ENCODE measurements at places on chromosomes 2 and 18.

GRCh38 chr2:112583497-112584133 is 794 bp upstream of the CHCHD5 start:
- DNase-seq = no peak

- no peak for DNase-seq
Measured at GRCh38 chr2:99081891-99082290, 59.6 kb upstream of the C2orf15 start.

DNA sequence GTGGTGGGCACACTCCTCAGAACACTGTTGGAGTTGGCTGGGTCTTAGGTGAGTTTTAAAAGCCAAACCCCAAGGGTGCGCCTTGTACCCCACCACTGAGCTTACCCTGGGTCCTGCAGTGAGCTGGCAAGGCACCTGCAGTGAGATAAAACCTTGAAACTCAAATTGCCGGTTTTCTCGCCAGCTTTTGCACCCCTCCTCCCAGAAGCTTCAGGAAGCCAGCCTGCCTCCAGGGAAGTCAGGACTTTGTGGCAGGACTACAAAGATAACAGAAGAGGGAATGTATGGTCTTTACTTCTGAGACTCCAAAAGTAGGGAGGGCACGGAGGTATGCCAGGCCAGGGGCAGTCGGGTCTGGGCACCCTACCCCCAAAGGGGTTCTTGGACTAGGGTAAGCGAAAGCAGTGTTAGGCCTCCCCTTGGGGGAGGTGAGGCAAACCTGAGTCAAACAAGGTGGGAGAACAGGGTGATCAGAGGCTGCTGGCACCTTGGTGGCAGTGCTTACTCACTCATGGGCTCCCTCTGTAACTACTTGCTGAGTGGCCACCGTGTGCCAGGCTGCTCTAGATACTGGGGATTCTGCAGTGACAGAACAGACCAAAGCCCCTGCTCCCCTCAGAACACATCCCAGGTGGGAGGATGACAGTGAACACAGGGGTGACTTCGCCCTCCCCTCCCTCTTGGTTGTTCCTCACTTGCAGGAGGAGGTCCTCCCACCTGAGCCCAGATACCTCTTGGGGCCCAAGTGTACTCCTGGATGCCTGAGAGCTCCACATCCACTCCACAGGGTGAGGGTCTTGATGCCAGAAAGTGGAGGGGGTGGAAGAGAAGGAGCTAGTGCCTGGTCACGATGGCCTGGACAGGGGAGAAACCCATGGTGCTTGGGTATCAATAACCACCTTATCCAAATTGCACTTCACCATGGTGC is 69.3 kb upstream of the RGPD5 start:
- no peak for DNase-seq

GRCh38 chr18:36372903-36373311 is 75.4 kb downstream of the FHOD3 start:
- no peak for DNase-seq

DNA sequence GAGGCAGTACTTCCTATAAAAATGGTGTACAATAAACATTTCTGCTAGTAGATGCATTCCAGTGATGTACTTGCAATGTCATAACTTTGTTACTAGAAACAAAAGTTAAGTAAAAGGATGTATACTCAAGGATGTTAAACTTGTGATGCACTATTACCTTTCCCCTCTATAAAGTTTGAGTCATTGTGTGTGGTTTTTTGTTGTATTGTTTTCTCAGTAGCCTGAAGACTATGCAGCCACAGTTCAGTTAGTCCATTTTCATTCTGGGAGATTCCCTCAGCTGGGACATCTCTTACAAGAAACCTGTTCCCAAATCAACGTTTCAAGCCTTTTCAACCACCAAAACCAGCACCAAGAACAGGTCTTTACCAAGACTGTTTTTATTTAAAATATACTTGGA is 5.6 kb downstream of the ATP5MC3 start:
- DNase-seq = no peak

DNA sequence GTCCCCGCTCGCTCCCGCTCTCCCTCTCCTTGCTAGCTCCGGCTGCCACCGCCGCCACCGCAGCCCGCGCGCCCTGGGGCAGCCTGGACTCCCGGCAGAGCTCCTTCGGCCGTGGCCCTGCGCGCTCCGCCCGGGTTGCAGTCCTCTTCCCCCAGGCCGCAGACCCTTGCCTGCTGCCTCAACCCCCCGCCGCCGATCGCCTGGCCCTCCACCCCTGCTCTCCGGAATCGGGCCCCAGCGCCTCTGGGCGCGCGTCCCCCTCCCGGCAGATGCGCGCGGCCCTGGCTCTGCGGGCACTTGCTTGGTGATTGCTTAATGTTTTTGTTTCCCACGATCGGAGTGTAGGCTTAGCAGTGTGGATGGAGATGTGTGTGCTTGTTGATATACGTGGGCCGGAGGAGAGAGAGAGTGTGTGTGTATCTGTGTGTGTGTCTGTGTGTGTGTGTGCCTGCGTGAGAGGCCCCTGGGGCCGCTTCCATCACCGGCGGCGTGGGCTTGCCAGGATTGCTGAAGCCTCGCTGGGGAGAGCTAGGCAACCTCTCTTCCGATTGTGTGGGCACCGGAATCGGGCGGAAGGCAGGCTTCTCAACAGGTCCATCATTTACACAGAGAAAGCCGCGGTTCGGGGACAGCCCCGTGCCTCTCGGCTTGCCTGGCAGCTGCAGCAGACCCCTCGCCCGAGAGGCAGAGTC is 877 bp downstream of the INHBB start:
- no peak for DNase-seq

GRCh38 chr2:232623768-232624765 is 9.3 kb upstream of the EFHD1 start:
- no peak for DNase-seq

DNA sequence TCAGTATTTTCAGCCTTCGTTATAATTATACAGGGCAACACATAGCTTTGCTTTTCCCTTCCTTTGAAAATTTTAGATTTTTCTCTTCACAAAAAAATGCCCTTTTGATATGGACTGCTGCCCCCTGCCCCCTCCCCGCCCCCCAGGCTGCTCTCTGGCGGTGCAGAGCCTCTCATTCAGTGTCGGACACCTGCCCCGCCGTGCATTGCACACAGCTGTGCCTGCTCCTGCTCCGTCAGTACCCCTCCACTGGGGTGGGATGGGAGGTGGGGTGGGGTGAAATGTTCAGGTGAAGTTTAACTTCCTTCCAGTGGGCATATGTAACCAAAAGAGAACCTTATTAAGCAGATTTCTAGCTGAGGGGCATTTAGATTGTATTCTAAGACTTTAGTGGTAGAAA is 148.0 kb downstream of the CCDC85A start:
- no peak for DNase-seq

DNA sequence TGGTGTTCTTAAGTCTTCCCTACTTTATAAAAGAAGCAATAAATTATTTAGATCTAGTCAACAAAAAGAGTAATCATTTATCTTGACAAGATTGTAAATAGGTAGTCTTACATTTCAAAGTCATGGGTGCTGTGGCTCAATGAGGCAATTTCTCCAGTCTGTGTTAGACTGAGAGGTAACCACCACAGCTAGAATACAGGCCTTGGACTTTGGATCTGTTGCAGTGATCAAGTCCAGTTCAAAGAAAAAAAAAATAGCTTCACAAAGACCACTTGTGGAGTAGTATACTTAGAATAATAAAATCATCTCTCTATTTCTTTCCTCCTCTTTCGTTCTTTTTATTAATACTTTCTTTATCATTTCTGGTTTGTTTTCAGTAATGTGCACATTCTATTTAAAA is 93.1 kb upstream of the FSIP2 start:
- no peak for DNase-seq

- DNase-seq = no peak
Measured at GRCh38 chr2:8598295-8599165, 83.3 kb upstream of the ID2 start.

GRCh38 chr2:199230091-199230490 is 227.6 kb downstream of the SATB2 start:
- DNase-seq = no peak

DNA sequence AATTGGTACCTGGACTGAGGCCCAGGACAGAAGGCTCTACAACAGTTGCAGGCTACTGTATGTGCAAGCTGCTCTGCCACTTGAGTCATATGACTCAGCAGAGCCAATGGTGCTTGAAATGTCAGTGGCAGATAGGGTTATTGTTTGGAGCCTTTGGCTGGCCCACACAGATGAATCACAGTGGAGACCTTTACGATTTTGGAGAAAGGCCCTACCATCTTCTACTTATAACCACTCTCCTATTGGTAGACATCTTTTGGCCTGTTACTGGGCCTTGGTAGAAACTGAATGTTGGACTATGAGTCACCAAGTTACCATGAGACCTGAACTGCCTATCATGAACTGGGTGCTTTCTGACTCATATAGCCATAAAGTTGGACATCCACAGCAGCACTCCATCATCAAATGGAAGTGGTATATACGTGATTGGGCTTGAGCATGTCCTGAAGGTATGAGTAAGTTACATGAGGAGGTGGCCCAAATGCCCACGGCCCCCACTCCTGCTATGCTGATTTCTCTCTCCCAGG is 88.9 kb upstream of the NRXN1 start:
- DNase-seq = no peak

DNA sequence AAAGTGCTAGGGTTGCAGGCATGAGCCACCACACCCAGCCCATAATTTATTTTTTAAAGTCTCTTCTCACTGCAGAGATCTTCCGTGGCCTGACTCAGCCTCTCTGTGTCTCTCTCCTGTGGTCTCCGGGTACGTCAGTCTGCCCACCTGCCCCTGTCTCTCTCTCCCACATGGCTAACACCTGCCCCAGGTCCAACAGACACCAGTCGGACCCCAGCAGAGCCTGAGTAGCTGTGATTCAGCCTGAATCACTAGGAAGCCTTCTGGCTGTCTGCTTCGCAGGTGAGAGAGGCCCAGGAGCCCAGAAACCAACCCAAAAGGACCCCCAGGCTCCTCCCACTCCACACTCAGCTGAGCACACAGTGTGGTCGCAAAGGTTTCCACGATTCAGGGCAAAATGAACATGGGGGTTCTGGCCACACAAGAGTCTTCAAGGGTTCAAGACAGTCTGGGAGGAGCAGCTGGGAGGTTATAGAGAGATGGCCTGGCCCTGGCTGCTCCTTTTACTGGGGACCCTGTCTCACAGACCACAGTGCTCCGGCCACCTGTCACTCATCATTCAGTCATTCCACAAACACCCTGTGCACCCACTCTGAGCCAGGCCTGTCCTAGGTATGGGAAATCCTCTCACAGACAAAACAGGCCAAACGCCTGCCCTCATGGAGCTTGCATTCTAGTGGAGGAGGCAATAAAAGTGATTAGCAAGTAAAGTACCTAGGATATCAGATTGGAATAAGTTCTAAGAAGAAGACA is 8.6 kb downstream of the RUFY4 start:
- no peak for DNase-seq

DNA sequence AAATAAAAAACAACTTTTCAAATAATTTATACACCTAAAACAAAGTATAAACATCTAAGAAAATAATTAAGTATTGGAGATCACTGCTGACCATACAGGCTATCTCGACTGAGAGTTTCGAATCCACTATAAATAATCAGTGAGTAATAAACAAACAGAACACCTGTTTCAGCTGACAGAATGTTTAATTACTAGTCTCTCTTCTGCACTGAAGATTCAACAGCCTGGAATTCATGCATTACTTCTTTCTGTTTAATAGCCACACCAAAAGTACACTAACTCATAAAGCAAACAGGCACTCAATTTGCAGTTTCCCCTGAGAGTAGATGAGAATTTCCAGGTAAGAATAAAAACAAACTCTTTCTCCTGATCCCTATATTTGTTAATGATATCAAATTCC is 138.5 kb downstream of the RBMS1 start:
- no peak for DNase-seq

DNA sequence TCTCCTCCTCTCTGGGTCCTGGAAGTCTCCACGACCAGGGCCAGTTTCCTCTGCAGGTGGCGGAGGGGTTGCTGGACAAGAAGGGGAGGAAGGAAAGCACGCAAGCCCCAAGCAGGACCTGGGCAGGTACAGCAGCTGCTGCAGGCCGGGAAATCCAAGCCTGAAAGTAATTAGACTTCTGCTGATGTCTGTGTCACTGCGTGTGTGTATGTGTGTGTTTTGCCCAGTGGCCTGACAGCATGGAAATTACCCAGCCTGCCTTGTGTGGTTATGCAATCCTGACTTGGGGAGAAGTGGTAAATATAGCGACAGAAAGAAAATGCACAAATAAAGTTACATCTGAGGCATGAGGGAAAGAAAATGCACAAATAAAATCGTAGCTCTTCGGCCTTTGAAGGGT is 121.8 kb upstream of the ZBTB14 start:
- no peak for DNase-seq

DNA sequence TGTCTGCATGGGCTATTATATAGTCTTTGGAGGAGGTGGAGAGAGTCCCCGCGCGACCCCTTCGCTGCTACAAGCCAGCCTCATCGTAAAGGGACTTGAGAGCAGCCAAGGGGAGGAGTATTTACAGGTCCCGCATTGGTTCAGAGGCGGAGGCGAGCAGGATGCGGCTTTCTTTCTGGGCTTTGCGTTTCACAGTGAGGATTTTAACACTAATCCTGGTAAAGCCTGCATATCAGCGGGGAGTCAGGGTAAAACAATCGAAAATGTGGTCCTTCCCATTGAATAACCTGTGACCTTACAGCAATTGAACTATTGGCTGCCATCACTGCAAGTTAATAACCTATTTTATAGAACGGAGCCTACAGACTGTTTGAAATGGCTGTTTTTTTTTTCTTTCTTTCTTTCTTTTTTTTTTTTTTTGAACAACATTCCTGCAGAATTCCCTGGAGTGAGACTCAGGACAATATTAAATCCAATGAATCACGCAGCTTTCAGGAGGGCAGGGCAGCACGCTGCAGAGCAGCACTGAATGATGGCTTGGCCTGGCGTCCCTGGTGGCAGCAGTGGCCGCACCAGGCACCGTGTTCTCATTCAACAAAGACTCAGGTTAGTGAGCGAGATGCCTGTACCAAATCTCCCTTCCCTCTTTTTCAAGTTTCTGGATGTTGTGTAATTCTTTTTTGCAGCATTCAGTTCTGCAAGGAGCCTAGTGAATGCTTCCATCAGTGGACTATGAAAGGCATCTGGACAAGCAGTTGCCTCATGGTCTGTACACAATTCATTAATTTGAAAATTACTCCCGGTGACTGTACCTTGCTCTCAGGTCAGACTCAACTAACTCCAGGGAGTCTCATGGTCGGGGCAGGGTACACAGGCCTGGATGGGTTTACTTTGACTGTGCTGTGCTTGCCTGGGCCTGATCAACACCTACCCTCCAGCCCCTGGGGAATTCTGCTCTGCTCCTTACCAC is 19.8 kb downstream of the SMIM21 start:
- DNase-seq = no peak
